ENCODE measurements at places on chromosomes 3 and 15. TPM values are rescaled to one million over a fixed set of nuclear protein-coding genes. Genes with fewer than 3 reads are reported as not detected.

DNA sequence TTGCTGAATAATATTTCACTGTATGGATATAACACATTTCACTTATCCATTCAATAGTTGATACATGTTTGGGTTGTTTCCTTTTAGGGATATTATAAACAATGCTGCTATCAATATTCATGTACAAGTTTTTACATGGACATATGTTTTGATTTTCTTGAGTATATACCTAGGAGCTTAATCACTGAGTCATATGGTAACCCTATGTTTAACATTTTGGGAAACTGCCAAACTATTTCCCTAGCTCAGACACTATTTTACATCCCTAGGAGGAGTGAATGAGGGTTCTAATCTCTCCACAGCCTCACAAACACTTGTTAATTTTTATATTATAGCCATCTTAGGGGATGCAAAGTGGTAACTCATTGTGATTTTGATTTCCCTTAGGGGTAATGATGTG lies 66.0 kb downstream of the GPR156 start:
- H3K27ac ChIP-seq, result no peak overlapping the region
- no peaks in the 10 kb centered on the region for H3K4me1 ChIP-seq
- H3K4me3 ChIP-seq, result no peak overlapping the region

Gene KLF15
- 0.11 TPM for total RNA-seq

DNA sequence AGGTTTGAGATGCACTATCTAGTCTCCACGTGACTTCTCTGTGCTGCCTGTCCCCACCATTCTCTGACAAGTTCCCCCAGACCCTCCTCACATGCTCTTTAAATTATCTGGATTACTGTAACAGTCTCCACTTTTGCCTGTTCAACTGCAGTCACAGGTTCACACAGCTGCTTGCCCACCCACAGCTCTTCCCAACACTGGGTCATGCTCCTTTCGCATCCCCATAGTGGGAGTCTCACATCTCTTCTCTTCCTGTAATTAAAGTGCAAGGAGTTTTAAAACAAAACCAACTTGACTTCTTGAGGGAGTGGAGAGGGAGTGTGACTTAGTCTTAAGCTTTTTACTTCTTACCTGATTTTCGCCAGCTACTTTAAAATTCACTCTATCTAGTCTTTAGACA lies 178.8 kb downstream of the PLCL2 start:
- peaks cover 6% of the 10 kb centered on the region for H3K36me3 ChIP-seq
- no peak overlapping the region for H3K4me3 ChIP-seq
- H3K27me3 ChIP-seq, result no peaks in the 10 kb centered on the region
- H3K4me1 ChIP-seq, result no peaks in the 10 kb centered on the region
- no peak for DNase-seq
- no peak overlapping the region for H3K27ac ChIP-seq

DNA sequence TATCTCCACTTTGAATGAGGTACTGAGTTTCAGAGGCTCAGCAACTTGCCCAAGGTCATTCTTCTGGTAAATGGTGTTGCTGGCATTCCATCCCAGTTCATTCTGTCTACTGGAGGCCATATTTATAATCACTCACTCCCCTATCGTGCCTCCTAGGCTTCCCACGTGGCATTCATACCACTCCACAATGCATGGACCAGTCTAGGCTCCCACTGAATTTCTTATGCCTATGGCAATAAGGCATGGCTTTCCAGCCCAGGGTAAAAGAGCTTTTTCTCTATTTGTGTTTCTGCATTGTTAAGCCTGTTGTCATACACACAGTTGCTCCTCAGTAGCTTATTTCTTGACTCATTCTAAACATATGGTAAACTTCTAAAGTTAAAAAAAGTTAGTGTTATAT lies 19.9 kb downstream of the BBX start:
- no peaks in the 10 kb centered on the region for H3K4me1 ChIP-seq
- no peaks in the 10 kb centered on the region for H3K36me3 ChIP-seq
- no peaks in the 10 kb centered on the region for H3K27me3 ChIP-seq
- H3K27ac ChIP-seq, result no peak overlapping the region

GRCh38 chr15:43932907-43933306 lies 106.1 kb downstream of the WDR76 start:
- no peaks in the 10 kb centered on the region for H3K4me1 ChIP-seq
- H3K4me3 ChIP-seq, result no peak overlapping the region
- no peaks in the 10 kb centered on the region for H3K27me3 ChIP-seq
- H3K27ac ChIP-seq, result no peak overlapping the region

DNA sequence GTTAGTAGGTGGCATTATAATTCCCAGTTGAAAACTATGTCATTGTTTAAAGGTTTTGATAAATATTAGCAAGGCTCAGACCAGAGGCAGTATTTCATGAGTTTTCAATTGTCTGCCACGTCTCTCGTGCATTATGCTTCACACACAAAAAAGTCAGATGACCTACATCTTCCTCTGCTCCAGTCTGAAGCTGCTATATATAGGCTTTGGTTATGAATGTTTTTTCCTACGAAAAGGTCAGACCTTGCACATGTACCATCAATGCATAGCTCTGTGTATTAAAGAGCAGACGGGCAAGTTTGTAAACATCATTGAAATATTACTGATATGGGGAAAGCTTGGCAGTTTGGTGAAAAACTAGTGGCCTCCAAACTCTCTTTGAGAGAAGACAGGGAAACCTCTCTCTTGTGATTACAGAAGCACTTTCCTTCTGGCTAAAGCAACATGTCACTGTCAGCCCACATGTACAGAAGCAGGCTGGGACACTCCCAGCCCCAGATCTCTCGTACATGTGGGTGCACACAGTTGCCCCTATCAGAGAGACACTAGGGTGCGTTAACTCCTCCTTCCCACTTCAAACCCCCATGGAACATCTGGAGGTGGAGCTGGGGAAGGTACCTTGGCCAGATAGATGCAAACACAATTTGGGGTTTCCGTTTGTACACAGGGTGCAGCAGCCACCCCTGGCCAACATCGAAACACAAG lies 184.0 kb upstream of the BCL6 start:
- H3K4me3 ChIP-seq, result no peak overlapping the region
- H3K4me1 ChIP-seq, result peaks cover 8% of the 10 kb centered on the region
- DNase-seq, result no peak
- H3K36me3 ChIP-seq, result no peaks in the 10 kb centered on the region
- H3K27ac ChIP-seq, result no peak overlapping the region
- H3K27me3 ChIP-seq, result no peaks in the 10 kb centered on the region

Gene LSMEM2
- not detected for total RNA-seq

Gene ERC2
- not detected for total RNA-seq

Gene NUSAP1
- 106 TPM for total RNA-seq

- no peaks in the 10 kb centered on the region for H3K27me3 ChIP-seq
- no peaks in the 10 kb centered on the region for H3K36me3 ChIP-seq
- H3K4me1 ChIP-seq, result peaks cover 5% of the 10 kb centered on the region
- no peak overlapping the region for H3K4me3 ChIP-seq
- no peak for DNase-seq
These were observed 49.1 kb upstream of the KLF13 start for GRCh38 chr15:31277335-31278060.

DNA sequence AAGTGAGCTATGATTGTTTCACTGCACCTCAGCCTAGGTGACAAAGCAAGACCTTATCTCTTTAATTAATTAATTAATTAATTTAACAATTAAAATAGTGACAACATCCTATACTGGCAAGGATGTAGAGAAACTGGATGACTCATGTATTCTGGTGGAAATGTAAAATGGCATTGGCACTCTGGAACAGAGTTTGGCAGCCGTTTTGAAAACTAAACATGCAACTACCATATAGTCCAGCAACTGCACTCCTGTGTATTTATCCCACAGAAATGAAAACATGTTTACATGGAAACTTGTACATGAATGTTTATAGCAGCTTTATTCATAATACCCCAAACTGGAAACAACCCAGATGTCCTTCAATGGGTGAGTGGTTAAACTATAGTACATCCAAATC lies 56.6 kb downstream of the ANP32A start:
- no peak for DNase-seq
- no peaks in the 10 kb centered on the region for H3K4me1 ChIP-seq
- H3K36me3 ChIP-seq, result no peaks in the 10 kb centered on the region
- no peaks in the 10 kb centered on the region for H3K27me3 ChIP-seq

All from CD8-positive, alpha-beta memory T cell (primary cell).